ENCODE measurements at places on chromosomes 13 and 19. TPM values are rescaled to one million over a fixed set of nuclear protein-coding genes. Genes with fewer than 3 reads are reported as not detected.

Gene LHFPL6
- 39.7 TPM for total RNA-seq

Gene OLFM4
- not detected for total RNA-seq

Gene ZNF587
- 61.1 TPM for total RNA-seq

Gene LIN37
- total RNA-seq, result 12.2 TPM

Gene HCN2
- 1.2 TPM for total RNA-seq
